ENCODE measurements at places on chromosomes 16 and 17.

GRCh38 chr17:76495663-76496400, 5.4 kb downstream of the RHBDF2 start:
- DNase-seq: no peak

DNA sequence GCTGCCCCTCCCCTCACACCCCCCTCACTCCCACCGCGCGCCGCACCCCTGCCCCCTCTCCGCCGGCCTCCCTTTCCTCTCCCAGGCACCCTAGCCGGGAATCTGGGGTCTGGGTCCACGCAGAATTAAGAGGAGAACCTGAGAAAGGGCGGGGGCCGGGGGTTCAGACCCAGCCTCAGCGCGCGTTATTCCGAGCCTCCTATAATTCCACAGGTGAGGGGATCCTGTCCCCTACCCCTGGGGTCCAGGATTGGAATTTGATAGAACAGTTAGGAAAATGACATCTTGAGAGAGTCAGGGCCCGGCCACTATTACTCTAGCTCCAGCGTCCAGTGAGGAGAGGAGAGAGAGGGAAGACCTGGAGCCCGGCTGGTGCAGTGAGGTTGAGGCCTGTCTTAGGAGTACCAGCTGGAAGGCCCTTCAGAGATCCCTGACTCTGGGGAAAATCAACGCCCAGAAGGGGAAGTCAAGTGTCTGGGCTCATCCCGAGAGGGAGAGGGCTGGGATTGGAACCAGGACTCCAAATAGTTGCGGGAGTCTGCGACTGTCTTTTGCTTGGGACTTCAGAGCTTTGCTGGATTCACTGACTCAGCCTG, 17.3 kb downstream of the GRB7 start:
- no peak for DNase-seq

GRCh38 chr17:16922386-16923096, 49.4 kb downstream of the TNFRSF13B start:
- peak; percentile 16 for DNase-seq

GRCh38 chr16:79250502-79251098, 349.9 kb downstream of the MAF start:
- no peak for DNase-seq

DNA sequence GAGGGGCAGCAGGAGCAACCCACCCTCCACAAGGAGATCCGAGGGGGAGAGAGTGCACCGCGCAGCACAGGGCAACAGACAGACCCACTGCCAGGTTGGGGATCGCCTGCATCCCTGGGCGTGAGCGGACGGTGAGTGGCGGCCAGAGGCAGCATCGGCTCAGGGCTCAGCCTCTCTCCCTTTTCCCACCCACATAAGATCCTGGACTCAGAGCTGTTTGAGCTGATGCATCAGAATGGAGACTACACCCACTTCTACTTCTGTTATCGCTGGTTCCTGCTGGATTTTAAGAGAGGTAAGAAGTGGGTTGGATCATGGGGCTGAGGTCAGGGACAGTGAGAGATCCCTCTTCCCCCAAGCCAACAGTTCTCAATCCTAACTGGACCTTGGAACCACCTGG, 23.2 kb downstream of the MNT start:
- DNase-seq: no peak

- DNase-seq: no peak
These were observed 95.2 kb downstream of the MARF1 start for GRCh38 chr16:15547768-15548096.

DNA sequence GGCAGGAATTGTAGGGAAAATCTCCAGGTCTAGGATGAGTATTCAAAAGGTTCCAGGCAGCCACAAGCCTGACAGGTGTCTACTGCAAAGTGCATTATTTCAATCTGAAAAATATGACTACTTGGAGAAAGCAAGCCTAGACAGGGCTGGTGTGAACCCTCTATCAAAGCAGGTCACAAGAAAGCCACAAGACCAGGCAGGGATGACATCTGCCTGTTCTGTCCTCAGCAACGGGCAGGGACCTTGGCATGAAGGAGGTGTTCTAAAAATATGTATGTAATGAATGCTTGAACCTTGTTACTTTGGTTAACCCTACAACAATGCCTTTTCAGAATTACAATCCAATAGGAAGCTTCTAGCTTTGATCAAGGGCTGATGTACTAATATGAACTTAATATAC, 1.2 kb upstream of the COX6A2 start:
- DNase-seq: no peak

DNA sequence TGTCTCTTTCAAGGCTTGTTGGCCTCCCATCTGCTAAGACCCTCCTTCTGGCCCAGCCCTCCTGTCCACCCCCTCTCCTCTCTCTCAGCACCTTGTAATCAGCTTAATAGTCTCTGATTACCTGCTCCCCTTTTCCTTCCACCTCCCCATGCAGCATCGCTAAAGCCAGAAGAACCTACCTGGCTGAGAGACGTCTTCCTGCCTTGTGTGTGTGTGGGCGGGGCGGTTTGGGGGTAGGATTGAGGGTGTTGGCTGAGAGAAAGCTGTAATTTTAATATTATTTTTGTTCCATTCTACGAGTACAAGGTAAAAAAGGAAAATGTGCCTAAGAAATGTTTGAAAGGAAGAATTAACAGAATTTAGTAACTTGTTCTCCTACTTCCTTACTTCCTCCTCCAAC, 3.4 kb downstream of the DNAH9 start:
- no peak for DNase-seq

DNA sequence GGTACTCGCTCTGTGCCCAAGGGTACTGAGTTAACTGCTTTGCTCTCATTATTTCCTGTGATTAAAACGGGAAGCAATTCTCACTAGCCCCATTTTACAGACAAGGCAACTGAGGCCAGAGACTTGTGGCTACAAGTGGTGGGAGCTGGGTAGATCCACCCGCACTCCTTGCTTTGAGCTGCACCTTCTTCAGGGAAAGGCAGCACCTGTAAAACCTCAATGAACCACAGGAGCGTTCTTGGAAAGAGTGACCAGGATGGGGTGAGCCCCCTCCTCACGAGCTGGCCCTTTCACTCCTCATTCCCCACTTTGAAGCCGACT, 80.0 kb downstream of the TIMM22 start:
- no peak for DNase-seq

- peak; percentile 4 for DNase-seq
These were observed 164.8 kb downstream of the HAPSTR1 start for GRCh38 chr16:9256196-9256595.

DNA sequence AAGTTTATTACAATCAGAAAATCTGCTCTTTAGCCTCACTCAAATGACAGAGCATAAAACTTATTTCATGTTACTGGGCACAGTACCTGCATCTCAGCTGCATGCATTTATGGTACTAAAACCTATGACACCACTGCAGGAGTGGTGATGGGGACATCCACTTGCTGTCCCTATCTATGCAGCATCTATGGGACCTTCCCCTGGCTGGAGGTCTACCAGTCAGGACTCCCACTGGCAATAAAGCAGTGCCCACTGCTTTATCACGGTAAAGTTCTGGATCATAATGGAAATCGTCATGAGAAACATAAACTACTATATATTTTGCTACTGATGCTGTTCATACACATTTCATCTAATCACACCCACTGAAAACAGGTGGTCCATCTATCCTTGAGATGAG, 26.2 kb downstream of the NSMCE1 start:
- no peak for DNase-seq

DNA sequence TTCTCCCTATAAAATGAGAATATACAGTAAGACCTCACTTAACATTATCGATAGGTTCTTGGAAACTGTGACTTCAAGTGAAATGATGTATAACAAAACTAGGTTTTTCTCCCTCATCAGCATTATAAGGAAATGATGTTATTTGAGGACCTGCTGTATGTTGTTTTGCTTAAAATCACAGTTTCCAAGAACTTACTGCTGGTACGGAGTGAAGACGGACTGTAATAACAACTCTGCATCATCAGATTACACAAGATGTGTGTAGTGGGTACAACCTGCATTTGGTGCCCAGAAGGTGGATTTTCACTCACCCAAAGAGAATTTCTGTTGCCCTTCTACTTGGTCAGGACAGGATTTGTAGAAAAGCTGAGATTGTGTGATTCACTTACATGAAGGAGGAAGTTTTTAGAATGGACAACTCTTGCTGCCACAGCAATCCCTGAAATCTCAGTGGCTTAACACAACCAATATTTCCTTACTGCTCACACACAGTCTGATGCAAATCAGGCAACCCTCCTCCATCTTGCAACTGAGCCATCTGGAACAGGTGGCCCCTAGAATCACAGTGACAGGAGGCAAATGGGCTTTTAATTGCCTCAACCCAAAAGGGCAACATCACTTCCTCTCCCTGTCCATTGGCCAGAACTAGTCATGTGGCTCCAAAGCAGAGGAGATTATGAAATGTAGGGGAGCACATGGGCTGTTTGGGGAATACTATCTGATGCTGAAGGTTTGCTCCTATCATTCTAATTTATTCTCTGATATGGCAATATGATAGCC, 67.6 kb upstream of the CACNG5 start:
- DNase-seq: no peak

DNA sequence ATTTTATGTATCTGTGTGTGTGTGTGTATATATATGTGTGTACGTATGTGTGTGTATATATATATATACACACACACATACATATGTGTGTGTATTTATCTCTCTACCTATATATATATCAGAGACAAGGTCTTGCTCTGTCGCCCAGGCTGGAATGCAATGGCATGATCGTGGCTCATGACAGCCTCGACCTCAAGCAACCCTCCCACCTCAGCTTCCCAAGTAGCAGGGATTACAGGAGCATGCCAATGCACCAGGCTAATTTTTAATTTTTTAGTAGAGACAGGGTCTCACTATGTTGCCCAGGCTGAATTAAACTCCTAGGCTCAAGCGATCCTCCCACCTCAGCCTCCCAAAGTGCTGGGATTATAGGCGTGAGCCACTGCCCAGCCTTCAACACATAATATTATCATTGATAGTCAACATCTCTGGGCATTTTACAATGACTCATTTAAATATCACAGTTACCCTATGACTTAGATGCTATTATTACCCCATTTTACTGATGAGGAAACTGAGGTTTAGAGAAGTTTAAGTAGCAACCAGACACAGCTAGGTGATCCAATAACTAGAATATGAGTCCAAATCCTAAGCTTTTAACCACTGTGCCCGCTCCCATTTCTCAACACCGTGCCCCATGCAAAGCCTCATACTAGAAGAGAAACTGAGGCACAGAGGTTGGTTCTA, 24.3 kb downstream of the G6PC3 start:
- DNase-seq: no peak

DNA sequence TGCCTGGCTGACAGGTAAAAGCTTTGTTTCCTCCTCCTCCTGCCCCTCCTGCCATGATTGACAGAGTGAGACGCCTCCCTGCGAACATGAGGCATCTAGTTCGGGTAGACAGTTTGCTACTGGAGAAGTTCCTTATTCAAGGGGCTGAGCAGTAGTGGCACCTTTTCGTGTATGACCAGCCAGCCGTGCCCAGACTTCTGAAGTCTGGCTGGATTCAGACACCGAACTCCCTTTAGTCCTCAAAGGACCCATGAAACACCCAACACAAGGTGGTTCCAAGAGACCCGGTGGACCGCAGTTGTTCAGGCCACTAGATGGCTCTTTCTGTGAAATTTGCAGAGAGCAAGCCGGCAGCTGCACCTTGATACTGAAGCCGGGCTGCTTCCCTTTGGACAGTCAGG, 192.8 kb downstream of the XYLT1 start:
- peak; percentile 37 for DNase-seq

DNA sequence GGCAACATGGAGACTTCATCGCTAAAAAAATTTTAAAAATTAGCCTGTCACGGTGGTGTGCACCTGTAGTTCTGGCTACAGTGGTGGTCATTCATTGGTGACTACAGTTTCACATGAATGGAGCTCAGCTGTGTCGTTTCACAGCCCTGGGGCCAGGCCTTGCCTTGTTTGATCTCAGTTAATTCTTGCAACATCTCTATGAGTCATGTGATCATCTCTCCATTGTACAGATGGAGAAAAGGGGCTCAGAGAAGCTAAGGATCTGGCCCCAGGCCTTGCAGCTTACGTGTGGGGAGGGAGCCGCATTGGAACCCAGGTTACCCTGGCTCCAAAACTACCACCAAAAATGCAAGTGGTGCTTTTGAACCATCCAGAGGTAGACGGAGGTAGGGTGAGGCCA, 49.4 kb downstream of the GDE1 start:
- DNase-seq: no peak

All from CD4-positive, alpha-beta T cell treated with Interleukin-1 beta for 1 hour (primary cell).